ENCODE measurements at places on chromosomes 7 and 10.
A peak's percentile ranks its signal among the peaks of the same experiment; 100 is the strongest.

DNA sequence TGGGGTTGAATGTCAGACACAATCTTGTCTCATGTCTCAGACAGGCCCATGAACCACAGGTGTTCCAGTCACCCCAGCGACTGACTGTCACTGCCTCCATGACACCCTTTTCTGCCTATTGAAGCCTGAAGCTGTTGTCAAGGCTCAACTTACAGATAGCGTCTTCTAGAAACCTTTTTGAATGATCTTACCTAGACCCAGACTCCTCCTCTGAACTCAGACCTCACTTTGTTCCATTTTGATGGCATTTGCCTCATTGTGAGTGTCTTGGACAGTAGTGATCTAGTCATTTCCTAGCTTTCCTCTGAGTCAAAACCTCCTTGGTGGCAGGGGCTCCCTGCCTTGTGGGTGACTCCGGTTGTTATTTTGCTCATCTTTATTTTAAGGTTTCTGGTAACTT lies 98.3 kb upstream of the AGK start:
- DNase-seq: no peak

GRCh38 chr7:87600130-87601124 lies at the start of gene ABCB1:
ABCB1 (minus strand) TSS chr7:87600884; CDS start chr7:87600184, 700 bp downstream.
- DNase-seq: peak; percentile 65

DNA sequence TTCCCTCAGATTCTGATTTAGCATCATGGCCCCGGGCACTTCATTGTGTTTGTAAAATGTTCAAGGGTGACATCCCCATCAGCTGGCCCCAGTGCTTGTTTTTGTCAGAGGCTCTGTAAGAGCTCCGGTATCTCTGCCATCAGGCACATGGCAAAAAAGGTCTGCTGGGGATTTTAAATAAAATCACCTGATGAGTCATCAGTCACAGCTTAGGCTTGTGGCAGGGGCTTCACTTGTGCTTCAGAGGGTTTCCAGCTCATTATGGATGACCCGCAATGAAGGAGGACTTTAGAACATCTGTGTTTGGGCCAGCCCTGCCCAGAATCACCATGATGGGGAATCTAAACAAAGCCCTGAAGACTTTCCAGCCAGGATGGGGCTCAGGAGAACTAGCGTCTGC lies 259.9 kb downstream of the ZEB1 start:
- DNase-seq: no peak

DNA sequence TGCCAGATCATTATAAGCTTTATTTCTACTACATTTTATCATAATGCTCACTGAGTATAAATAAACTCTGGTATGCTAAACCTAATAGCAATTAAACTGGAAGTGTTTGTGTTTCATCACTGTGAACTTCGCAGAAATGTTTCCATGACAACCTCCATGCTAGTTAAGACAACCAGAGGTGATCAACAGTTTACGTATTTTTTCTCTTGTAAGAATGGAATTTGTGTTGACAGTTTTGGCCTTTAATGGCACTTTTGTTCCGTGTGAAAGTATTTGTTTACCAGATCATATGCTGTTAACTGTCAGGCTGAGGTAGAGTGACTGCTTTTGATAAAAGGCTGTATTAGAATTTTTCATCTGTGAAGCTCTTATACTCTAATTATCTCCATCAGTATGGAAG lies 212.1 kb upstream of the PPP1R3A start:
- DNase-seq: no peak

DNA sequence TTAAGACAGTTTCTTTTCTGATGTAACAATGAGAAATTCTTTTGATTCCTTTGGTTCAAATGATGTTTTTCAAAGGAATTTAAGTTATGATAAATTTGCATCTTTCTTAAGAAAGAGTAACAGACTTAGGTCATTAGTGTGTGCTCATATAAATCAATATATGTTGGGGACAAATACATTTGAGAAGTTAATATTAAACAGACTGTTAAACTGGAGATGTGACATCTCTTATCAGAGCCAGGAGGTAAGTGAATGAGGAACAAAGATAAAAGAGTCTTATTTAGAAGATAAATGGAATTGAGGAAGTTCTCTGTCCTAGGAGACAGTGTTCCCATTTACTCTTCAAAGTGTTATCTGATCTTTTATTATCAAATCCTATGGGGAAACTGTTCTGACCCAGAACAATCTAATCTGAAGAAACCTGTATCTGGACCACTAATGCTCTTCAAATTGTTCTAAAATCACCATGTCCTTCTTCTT lies 104.8 kb upstream of the LAMB4 start:
- no peak for DNase-seq

DNA sequence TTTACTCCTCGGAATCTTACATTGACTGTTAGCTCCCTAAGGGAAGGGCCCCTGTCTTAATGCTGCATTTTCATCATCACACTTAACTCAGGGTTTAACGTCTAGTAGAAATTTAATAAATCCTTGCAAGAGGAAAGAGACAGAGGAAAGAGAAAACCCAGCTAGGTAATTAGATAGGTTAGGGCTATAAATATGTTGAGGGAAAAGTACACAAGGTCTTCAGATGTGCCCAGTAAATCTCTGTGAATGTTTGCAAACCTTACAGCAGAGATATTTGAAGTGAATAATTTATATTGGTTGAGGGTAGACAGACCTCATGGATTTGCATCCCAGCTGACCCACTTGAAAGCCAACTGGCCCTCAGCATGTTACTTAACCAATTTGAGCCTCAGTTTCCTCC lies 315.5 kb upstream of the NPVF start:
- no peak for DNase-seq

- no peak for DNase-seq
These were observed 112.4 kb downstream of the SMURF1 start for GRCh38 chr7:99031496-99031895.

- no peak for DNase-seq
These were observed 540.0 kb downstream of the TCERG1L start for GRCh38 chr10:130771491-130771946.

DNA sequence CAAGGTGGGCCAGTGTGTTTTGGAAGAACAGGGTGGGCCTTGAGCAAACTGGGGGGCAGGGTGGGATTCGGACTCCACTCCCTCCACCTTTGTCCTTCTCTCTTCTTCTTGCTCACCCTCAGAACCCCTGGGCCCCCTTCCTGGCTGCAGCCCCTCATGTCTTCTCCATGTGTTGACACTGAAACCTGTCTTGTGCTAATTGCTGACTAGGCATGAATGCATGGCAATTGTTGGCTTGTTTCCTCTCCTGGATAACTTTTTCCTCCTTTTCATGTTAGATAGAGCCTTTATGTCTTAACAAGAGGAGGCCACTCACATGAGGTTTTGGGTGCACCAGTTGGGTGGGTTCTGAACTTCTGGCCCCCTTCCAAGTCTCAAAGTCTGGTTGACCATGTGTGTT lies 181.6 kb upstream of the MKI67 start:
- DNase-seq: no peak

DNA sequence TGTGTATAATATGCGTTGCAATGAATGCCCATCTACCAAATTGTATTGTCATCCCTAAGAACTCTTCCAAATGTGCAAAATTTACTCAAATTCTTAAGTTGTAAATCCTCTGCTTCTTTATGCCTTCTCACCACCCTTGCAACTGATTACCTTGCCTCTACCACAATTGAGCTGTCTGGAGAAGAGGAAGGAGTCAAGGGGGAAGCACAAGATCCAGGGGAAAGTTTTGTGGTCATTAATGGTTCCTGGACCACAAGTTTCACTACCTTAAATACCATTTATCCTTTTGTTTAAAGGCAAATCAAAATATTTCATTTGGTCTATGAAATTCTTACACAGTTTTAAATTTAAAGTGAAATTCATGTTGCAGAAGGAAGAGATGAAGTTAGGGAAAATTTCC lies 16.7 kb downstream of the CRPPA start:
- DNase-seq: no peak

GRCh38 chr10:31153692-31154091 lies 122.0 kb upstream of the ZNF438 start:
- no peak for DNase-seq

DNA sequence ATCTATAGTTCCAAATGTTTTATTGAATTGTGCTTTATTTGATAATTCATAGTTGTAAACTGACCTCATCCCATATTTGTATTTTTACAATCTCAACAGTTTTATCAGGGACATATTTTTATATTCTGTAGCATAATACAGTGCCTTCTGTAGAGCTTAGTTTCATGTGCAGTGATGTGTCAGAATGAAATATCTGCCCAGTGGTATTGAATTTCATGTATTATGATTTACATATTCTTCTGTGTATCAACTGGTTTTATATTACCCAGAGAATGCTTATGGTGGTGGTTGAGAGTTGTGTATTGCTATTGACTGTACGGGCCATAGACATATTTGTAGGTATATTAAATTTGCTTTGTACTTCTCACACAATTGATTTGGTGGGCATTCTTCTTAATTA lies 89.9 kb downstream of the KAT6B start:
- DNase-seq: no peak

- DNase-seq: no peak
These were observed 111.5 kb downstream of the ELAPOR2 start for GRCh38 chr7:86947929-86948328.

GRCh38 chr10:110737886-110738634 lies 93.9 kb downstream of the RBM20 start:
- DNase-seq: no peak

GRCh38 chr10:72948762-72949161 lies 5.8 kb downstream of the PLA2G12B start:
- DNase-seq: no peak

DNA sequence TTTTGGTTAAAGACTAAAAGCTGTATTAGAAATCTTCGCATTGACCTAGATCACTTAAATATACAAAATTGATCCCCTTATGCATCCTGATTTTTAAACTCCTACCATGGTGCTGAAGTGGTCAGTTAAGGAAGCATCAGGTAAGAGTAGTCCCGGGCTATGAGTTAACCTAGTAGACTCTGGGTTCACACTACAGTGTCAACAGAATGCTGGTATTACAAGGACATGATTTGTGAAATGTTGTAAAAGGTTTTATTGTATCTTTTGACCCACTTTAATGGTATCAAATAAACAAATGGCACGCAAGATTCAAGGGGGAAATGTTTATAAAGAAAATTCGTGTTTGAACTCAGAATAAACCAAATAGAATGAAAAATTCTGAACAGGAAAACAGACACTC lies 36.8 kb downstream of the RTKN2 start:
- DNase-seq: no peak

DNA sequence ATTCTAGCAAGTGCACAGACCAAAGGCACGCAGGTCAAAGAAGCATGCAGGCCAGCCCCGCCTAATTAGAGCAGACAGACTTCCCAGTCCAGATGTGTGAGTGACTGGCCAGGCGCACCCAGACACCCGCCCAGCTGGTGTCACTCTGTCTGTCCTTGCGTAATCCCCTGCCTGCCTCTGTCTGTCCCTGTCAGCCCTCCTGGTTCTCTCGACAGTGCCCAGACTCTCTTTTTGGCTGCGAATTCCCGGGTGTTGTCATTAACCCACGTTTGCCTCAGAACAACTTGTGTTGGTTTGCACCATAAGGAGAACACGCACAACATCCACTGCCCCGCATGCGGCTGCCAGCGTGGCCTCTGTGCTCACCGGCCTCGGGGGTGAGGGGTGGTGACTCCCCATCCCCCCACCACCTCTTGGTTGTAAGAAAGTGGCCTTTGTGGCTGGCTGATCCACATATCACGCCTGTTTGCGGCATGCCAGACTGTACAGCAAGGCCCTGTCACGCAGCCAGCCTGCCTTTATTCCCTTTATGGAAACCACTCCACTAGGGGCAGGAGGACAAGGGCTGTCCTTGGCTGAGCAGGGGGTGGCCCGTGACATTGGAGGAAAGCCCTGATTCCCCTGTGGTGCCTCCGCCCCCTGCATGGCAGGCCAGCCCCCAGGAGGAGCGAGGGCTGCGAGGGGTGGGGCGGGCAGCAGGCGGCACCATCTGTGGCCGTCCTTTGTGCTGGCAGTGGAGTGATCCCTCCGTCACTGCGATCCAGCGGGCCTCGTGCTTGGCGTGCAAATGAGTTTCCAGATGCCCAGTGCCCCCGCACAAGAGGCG lies 72.8 kb upstream of the PPIF start:
- no peak for DNase-seq

GRCh38 chr7:132472463-132473120 lies 103.7 kb downstream of the PLXNA4 start:
- no peak for DNase-seq

DNA sequence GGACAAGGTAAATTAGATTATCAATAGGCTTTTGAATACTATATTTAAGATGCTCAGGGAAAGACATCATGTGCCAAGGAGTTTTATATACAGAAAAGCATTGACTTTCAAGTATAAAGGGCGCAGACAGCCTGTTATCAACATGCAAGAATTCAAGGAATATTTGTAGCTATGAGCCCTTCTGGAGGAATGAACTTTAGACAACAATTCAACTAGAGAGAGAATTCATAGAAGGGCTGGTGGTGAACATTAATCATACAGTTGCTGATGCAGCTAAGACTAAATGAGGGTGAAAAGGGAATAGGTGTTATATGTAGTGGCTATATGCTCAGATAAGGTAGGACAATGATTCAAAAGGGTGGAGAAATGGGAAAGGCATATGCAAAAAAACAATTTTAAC lies 41.2 kb downstream of the AOAH start:
- no peak for DNase-seq

DNA sequence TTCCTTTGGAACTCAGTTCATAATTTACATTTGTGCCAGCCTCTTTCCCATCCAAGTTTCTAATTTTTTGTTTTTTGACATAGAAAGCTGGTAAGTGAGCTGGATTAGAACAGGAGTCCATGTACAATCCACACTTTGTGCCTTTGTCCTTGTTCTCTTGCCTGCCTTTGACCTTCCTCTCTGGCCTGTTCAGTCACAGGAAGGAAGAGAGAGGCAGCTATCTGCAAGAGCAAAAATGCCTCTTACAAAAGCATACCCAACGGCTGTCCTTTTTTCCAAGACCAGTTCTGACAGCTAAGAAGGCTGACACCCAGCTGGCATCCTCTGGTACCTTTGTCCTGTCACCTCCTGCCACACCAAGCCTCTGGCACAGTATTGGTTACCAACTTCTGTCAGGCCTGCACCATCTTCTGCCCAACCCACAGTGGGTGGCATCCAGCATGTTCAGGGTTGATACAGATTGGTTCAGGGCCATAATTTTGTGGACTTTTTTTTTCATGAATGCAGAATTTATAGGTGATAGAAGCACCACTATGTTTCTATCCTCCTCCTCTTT lies 133.7 kb upstream of the KLF14 start:
- DNase-seq: no peak

DNA sequence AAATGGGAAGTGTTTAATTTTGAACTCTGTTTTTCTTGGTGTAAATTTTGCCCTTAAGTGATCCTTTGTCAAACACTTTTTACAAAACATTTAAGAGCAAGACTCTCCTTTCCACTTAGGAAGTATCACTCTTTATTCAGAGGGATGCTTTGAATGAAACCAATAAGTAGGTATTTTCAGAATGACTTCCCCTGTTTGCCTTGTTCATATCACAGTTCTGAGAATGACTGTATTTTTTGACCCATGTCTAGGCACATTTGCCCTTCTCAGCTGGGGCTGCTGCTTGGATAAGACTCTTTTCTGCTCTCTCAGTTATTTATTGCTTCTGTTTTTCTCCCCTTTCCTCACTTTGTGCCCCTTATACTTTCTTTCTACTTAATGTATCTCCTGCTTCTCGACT lies 98.2 kb downstream of the CCNY start:
- DNase-seq: no peak

GRCh38 chr7:120742372-120742771 lies 115.6 kb downstream of the TSPAN12 start:
- DNase-seq: no peak
